Foreskin keratinocyte (primary cell): ENCODE measurements at places on chromosomes 13 and 19. TPM values are rescaled to one million over a fixed set of nuclear protein-coding genes. Genes with fewer than 3 reads are reported as not detected.

ONECUT3 gene
- not detected in 2 replicates for total RNA-seq

ZNF17 gene
- total RNA-seq = 5.6 and 6.2 TPM in 2 replicates

APOC4 gene
- not detected in 2 replicates for total RNA-seq

PLK5 gene
- not detected in 2 replicates for total RNA-seq

ZGLP1 gene
- 1.6 and 2.6 TPM in 2 replicates for total RNA-seq

FFAR1 gene
- not detected in 2 replicates for total RNA-seq

GRK1 gene
- total RNA-seq = not detected in 2 replicates

WDR62 gene
- total RNA-seq = 9.6 and 12.6 TPM in 2 replicates

C19orf67 gene
- total RNA-seq = not detected in 2 replicates

CYP2F1 gene
- total RNA-seq = not detected in 2 replicates

DPF1 gene
- 3.3 and 3.8 TPM in 2 replicates for total RNA-seq

RNF17 gene
- total RNA-seq = not detected in 2 replicates

CFAP97D2 gene
- not detected in 2 replicates for total RNA-seq

ZNF460 gene
- total RNA-seq = 45.8 and 54.6 TPM in 2 replicates

PGLYRP2 gene
- total RNA-seq = not detected in 2 replicates

CGB3 gene
- total RNA-seq = not detected in 2 replicates

KLK14 gene
- total RNA-seq = not detected in 2 replicates

MTUS2 gene
- 0.03 TPM in 1 of 2 replicates, not detected in the other for total RNA-seq

NLRP11 gene
- not detected in 2 replicates for total RNA-seq

ZNF324B gene
- total RNA-seq = 6.9 and 7.6 TPM in 2 replicates

KLK15 gene
- not detected in 2 replicates for total RNA-seq

EFNA2 gene
- total RNA-seq = not detected in 2 replicates

PEAK3 gene
- not detected in 2 replicates for total RNA-seq

ZNF480 gene
- 11.1 and 11.8 TPM in 2 replicates for total RNA-seq

TFPT gene
- 15.6 and 16.0 TPM in 2 replicates for total RNA-seq

TMEM161A gene
- 25.8 and 30.1 TPM in 2 replicates for total RNA-seq

OR10H3 gene
- not detected in 2 replicates for total RNA-seq

SLITRK5 gene
- 0.11 and 0.17 TPM in 2 replicates for total RNA-seq

DLL3 gene
- total RNA-seq = 1.7 and 2.0 TPM in 2 replicates

CBLC gene
- 40.5 and 44.8 TPM in 2 replicates for total RNA-seq

NECTIN2 gene
- 53.9 and 55.8 TPM in 2 replicates for total RNA-seq

ARL11 gene
- 0.53 and 0.54 TPM in 2 replicates for total RNA-seq

GADD45B gene
- total RNA-seq = 39.5 and 40.9 TPM in 2 replicates

TNFRSF19 gene
- total RNA-seq = 0.78 and 0.81 TPM in 2 replicates

SERPINE3 gene
- total RNA-seq = not detected in 2 replicates

C13orf42 gene
- not detected in 2 replicates for total RNA-seq

CEACAM3 gene
- total RNA-seq = not detected in 2 replicates

RNF113B gene
- not detected in 2 replicates for total RNA-seq

TEX26 gene
- total RNA-seq = not detected in 2 replicates

ZNF575 gene
- 0.37 and 0.42 TPM in 2 replicates for total RNA-seq

GNA15 gene
- 114 and 130 TPM in 2 replicates for total RNA-seq

KASH5 gene
- not detected in 2 replicates for total RNA-seq

JSRP1 gene
- 0.17 TPM in 1 of 2 replicates, not detected in the other for total RNA-seq

CLEC17A gene
- total RNA-seq = not detected in 2 replicates

MAP3K10 gene
- total RNA-seq = 8.7 and 9.2 TPM in 2 replicates

PLPP2 gene
- total RNA-seq = 12.5 and 13.8 TPM in 2 replicates

ZNF555 gene
- total RNA-seq = 4.3 and 4.4 TPM in 2 replicates

B3GNT8 gene
- 2.2 and 2.9 TPM in 2 replicates for total RNA-seq

KIR2DL3 gene
- not detected in 2 replicates for total RNA-seq

LILRA6 gene
- not detected in 2 replicates for total RNA-seq

CEACAM8 gene
- total RNA-seq = not detected in 2 replicates

IGFL2 gene
- total RNA-seq = 0.39 and 0.65 TPM in 2 replicates

RGCC gene
- total RNA-seq = 0.51 and 0.88 TPM in 2 replicates

DIRAS1 gene
- total RNA-seq = 0.11 and 0.24 TPM in 2 replicates

SCN1B gene
- 0.21 and 0.48 TPM in 2 replicates for total RNA-seq

COX6B2 gene
- 0.92 and 2.4 TPM in 2 replicates for total RNA-seq

SPACA4 gene
- not detected in 2 replicates for total RNA-seq
